Mesothelial cell of epicardium (in vitro differentiated cells): ENCODE measurements at places on chromosomes 5 and 9. TPM values are rescaled to one million over a fixed set of nuclear protein-coding genes. Genes with fewer than 3 reads are reported as not detected.

TSSK1B gene
- total RNA-seq: 0.38 to 0.78 TPM (median 0.60 TPM) in 3 replicates

MELK gene
- total RNA-seq: 14.8 to 15.4 TPM (median 15.0 TPM) in 3 replicates

DNA sequence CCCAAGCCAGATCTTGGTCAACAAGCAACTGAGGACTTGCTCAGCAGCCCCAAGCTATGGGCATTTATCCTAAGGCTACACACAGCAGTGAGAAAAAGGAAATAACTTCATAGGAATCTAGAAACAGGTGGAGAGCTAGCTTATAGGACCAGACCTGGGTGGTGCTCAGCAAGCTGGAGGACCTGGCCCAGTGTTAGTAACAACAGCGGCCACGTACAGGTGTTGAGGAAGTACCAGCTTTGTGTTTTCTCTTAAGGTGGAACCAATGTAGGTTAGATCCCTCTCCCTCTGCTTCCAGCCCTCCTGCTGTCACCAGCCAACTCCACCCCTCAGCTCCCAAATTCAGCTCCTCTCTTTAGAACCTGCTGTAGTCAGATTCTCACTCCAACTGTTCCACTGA lies 43.4 kb downstream of the IRF1 start:
- no peak for DNase-seq

SNAPC3 gene
- total RNA-seq: 41.7 to 46.2 TPM (median 43.5 TPM) in 3 replicates

PANK3 gene
- 88.3 to 94.5 TPM (median 90.7 TPM) in 3 replicates for total RNA-seq

PCDHA11 gene
- total RNA-seq: 11.7 to 12.8 TPM (median 11.8 TPM) in 3 replicates

ZNF454 gene
- total RNA-seq: 0.66 to 1.2 TPM (median 1.0 TPM) in 3 replicates

IL4 gene
- not detected in 3 replicates for total RNA-seq
